ENCODE measurements at places on chromosomes 2 and 18.

- DNase-seq = no peak
These were observed 123.1 kb downstream of the PRPF40A start for GRCh38 chr2:152594022-152594766.

GRCh38 chr2:238684362-238685326 lies 163.2 kb upstream of the TWIST2 start:
- peak; percentile 100 for DNase-seq

DNA sequence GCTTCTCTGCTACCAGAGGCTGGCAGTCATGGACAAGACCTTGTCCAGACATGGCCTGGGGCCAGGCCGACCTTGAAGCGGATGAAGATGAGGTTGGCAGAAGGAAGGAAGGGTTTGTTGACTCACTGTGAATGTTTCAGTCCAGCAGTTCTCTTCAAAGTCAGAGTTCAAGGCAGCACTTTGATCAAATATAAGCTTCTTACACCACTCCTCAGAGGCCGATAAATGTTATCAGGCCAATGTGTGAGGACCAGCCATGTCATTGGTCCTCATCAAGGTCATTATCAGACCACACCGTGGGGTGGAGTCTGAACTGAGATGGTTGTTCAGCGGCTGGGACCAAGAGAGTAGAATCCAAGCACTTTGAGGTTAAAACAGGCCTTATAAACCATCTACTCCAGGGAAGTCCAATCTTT lies 35.5 kb downstream of the QPCT start:
- DNase-seq = peak; percentile 30

- DNase-seq = no peak
These were observed 304.1 kb upstream of the TNP1 start for GRCh38 chr2:217163987-217164386.

- peak; percentile 81 for DNase-seq
These were observed 45.7 kb downstream of the RALB start for GRCh38 chr2:120298173-120298835.

GRCh38 chr2:150410809-150411208 lies 76.7 kb downstream of the RND3 start:
- peak; percentile 80 for DNase-seq

- peak; percentile 56 for DNase-seq
These were observed 13.3 kb downstream of the PPP4R3B start for GRCh38 chr2:55604027-55604565.

GRCh38 chr18:79106084-79106483 lies 36.9 kb downstream of the ATP9B start:
- no peak for DNase-seq

DNA sequence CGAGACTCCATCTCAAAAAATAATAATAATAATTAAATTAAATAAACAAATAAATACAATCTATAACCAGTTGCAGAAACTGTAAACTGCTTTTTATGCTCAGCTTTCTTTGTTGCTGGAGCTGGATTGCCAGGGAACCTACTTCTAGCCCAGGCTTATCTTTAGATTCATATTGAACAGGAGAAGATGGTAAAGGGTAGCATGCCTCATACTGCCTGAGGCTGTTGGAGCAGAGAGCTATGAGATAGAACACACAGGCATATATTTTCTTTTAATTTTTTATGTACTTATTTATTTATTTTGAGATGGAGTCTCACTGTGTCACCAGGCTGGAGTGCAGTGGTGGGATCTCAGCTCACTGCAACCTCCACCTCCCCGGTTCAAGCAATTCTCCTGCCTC lies 28.7 kb upstream of the EML4 start:
- no peak for DNase-seq

- no peak for DNase-seq
These were observed 142.8 kb downstream of the TMEM17 start for GRCh38 chr2:62363166-62363565.

Data from iris pigment epithelial cell (primary cell).